Activated CD8-positive, alpha-beta memory T cell treated with anti-CD3 and anti-CD28 coated beads for 48 hours (primary cell): ENCODE measurements at places on chromosomes 11 and 22.

- DNase-seq = no peak
These were observed at the start of gene CLMP for GRCh38 chr11:123195188-123196059. TSS of gene CLMP (minus strand) at chr11:123195248. CDS start at chr11:123194940, 308 bp downstream.

DNA sequence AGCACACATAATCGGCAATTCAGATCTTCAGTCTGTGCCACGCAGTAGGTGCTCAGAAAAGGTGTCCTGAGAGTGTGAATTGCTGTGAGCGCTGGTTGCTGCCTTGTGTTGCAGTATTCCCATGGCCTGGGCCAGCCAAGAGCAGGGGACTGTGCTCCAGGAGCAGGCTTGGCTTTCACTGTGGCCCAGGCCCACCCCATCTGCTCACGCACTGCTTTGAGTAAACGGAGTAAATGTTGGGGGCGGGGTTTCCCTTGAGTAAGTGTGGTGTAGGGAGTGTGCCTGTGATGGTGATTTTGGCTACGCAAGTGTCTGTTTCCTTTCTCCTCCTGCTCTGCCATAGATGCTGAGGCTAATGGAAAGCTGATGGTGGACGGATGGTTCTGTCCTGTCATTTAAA, 2.3 kb downstream of the CTTN start:
- DNase-seq = no peak

DNA sequence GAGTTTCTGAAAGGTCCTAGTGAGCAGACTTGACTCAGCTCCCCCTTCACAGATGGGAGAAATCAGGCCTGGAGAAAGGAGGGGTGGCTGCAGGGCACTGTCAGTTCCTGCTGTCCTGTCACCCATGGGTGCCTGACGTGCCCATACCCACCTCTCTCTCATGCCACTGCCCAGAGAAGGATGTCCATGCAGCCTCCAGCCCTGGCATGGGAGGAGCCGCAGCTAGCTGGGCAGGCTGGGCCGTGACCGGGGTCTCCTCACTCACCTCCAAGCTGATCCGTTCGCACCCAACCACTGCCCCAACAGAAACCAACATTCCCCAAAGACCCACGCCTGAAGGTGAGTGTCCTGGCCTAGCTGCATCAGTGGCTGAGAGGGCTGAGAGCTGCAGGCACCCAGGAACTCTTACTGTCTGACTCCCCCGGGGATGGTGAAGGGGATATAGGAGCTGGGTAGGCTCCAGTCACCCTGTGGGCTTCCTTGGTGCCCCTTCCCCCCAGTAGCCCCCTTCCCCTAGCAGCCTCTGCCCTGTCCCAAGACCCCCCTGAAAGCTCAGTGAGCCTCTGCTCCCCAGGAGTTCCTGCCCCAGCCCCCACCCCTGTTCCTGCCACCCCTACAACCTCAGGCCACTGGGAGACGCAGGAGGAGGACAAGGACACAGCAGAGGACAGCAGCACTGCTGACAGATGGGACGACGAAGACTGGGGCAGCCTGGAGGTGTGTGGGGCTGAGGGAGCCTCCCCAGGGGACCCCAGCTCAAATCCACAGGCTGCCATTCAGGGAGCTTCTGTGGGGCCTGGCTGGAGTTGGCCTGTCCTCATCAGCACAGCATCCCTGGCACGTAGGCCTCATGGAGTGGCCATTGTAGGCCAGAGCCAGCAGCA, 11.8 kb downstream of the SCYL1 start:
- DNase-seq = no peak

DNA sequence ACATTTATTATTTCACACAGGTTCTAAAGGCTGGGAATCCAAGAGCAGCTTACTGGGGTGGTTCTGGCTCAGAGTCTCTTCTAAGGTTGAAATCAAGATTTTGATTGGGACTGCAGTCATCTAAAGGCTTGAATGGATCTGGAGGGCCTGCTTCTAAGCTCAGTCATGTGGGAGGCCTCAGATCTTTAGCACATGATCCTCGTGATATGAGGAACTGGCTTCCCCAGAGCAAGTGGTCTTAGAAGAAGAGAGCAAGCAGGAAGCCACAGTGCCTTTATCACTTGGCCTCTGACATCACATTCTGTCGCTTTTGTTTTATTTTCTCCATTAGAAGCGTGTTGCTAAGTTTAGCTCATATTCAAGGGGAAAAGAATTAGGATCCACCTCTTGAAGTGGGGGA, 88.9 kb downstream of the ARFGAP2 start:
- DNase-seq = no peak

- DNase-seq = peak; percentile 61
These were observed at the start of gene CAVIN3 for GRCh38 chr11:6320411-6321155. TSS of gene CAVIN3 (minus strand) at chr11:6320501. CDS start at chr11:6320476, 25 bp downstream.

DNA sequence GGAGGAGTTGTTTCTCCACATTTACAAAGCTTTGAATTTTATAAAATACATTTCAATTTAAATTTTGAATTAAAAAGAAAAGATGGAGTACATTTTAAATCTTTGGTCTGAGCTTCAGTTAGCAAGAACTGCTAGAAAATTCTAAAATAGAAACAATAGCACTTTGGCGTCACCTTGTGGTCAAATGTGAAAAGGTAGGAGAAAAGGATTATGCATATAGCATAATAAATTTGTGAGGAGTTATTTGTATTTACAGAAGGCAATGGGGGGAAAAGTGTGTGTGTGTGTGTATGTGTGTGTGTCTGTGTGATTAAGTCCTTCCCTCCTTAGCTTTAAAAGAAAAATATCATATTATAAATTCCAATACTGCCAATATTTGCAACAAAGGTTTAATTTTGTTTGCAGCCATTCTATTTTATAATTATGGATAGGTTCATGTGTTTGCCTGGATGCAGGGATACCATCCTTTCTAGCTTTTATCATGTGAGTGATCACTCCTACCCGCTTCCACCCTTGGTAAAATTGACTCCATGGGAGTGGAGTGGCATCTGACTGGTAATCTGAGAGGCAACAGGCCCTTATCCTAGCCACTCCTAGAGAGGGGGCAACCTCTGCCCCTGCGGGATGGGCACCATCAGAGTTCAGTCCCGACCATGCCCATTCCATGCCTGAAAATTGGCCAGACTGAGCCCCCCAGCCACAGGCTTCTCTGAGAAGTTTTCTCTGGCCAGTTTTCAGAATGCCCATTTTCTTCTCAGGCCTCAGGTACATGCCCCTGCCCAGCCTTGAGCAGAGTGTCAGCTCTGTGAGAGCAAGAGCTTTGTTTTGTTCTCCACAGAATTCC, 13.6 kb upstream of the LGR4 start:
- no peak for DNase-seq

DNA sequence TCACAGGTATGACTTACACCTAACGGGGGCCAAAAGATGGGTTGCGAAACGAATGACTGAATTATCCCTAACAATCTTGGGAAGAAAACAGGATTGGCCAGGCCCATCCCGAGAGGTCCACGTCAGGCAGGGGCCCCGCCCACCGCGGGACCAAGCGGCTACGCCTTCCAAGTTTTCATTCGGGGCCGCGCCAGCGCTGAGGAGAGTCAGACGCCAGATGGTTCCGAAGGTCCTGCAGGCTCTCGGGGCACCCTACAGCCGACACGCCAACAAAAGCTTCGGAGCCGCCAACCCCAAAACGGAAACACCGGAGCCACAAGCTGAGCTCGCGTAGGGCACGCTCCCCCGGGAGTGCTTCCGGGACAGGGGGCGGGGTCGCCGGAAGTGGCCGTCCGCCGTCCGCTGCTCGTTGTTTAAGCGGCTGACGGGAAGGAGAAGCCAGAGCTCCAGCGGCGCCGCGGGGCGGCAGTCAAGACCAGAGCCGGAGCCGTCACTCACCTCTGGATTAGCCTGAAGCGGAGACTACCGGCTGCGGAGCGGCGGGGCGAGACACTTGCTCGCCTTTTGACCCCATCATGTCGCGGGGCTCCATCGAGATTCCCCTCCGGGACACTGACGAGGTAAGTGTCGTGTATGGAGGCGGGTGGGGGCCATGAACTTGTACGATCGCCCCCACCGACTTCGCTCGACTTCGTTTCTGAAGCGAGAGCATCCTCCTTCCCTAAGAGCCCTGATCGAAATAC, at the start of gene CTR9:
Gene CTR9, plus strand, starts transcription at position 409 of the 743 bp plus-strand sequence. Its CDS starts 167 bp downstream, at position 576.
- DNase-seq = peak; percentile 87

- no peak for DNase-seq
These were observed 62.5 kb downstream of the SYTL2 start for GRCh38 chr11:85748455-85748891.

- DNase-seq = no peak
These were observed 38.9 kb upstream of the CSNK2A3 start for GRCh38 chr11:11391796-11392463.

- DNase-seq = no peak
These were observed 7.3 kb downstream of the SLCO2B1 start for GRCh38 chr11:75158241-75158640.

- no peak for DNase-seq
These were observed 3.6 kb downstream of the RTN4RL2 start for GRCh38 chr11:57463671-57464538.

GRCh38 chr11:71115770-71116692, 136.3 kb downstream of the SHANK2 start:
- DNase-seq = no peak

DNA sequence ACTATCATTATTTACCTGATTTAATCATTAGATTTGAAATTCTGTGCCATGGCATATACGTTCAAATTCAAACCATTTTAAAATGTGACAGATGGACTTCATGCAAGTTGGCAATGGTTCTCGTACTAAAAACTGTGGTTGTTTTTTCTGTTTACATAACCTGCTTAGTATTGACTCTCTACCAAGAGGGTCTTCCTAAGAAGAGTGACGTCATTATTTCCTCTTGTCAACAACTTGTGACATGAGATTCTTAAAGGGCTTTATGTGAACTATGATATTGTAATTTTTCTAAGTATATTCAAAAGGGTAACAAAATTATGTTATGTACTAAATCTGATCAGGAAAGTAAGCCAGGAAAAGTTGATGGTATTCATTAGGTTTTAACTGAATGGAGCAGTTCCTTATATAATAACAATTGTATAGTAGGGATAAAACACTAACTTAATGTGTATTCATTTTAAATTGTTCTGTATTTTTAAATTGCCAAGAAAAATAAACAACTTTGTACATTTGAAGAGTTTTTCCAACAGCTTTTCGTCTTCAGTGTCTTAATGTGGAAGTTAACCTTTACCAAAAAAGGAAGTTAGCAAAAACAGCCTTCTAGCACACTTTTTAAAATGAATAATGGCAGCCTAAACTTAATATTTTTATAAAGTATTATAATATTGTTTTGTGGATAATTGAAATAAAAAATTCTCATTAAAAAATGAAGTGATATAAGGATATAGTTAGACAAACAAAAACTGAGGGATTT, 87.0 kb downstream of the GRK3 start:
- DNase-seq = no peak

GRCh38 chr11:82675838-82676237, 57.8 kb downstream of the FAM181B start:
- no peak for DNase-seq

DNA sequence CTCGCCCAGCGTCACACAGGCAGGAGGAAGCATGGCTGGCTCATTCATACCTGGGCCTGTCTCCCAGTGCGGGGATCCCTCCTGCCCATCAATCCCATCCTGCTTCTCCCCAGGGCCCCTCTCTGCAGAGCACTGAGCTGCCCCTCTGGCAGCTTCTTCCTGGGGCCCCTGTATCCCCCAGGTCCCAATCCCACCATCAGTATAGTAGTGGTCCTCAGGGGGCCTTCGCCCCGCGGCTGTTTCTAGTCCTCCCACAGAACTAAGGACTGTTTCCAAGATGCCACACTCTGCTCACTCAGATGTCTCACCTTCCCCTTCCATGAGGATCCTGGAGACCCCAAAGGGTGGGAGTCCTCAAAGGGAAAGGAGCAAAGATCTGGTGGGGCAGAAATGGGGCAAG, 97.6 kb downstream of the PDE2A start:
- no peak for DNase-seq

DNA sequence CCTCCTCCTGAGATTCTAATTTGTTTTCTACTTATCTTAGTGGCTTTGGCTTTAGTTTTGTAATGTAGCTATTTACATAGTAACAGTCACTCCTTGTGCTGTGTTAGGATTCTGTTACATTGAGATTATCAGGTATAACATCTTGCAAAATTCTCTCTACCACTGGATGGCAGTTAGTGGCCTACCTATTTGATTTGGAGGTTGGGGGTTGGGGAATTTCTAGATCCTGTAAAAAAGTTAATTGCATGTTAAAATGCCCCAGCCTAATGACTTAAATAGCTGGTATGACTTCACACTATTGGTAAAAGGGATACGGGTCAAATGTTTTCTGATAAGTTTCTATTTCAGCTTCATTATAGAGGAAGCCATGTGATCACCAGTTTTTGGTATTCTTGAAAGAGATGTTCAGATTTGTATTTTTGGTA, 2.8 kb downstream of the GRK3 start:
- no peak for DNase-seq

DNA sequence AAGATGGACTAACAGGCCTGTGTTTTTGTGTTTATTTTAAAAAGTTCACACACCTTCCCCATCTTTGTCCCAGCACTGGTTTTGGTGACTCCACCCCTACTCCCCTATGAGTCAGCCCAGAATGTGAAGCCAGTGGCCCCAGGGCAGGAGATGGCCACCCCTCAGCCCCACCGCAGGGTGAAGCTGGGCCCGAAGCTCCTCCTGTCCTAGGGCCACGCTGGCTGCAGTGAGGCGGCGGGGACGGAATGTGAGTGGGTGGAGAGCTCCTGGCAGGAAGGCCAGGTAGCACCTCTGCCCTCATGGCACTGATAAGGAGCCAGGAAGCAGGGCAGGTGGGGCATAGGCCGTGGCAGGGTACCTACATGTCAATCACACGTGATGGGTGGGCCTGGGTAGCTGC, 39.9 kb downstream of the SGSM3 start:
- no peak for DNase-seq

GRCh38 chr11:44528581-44528980, 36.9 kb upstream of the CD82 start:
- no peak for DNase-seq

DNA sequence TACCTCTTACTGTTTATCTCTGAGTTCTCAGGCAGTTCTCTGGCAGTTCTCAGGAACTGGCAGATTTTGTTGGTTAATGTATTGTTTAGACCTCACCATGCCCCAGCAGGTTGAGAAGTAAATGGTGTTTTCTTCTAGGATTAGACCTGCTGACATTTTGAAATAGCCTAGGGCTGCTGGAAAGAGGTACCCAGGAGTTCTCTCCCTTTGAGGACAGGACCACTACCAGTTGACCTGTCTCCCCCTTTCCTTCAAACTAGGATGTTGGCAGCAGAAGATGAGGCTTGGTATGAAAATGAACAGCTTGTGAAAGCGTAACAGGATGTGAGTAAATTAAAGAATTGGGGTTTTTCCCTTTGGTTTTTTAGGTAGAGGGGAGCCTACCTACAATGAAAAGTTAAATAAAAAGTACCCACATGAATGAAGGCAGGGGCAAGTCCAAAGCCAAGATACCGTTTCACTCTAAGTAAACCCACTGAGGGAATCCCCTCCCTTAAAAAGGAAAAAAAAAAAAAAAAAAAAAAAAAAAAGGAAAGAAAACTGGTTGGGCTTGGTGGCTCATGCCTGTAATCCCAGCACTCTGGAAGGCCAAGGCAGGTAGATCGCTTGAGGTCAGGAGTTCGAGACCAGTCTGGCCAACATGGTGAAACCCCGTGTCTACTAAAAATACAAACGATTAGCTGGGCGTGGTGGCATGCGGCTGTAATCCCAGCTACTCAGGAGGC, 96.2 kb downstream of the PDHX start:
- DNase-seq = no peak

DNA sequence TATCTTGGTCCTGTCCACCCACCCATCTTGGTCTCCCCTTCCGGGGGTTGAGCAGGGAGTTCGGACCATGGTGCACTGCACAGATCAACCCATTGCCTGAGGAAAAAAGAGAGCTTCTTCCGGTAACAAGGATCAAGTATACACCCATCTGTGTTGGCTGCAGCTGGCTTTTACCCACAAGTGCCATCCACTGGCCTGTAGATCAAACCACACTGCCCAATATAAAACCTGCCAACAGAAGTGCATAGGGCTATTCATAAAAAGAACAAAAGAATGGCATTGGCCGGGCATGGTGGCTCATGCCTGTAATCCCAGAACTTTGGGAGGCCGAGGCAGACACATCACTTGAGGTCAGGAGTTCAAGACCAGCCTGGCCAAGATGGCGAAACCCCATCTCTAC, 94.5 kb downstream of the ZC3H12C start:
- DNase-seq = no peak
